ENCODE measurements at places on chromosomes 11 and 22.
A peak's percentile ranks its signal among the peaks of the same experiment; 100 is the strongest.

- DNase-seq: no peak
These were observed 218.0 kb upstream of the PITPNB start for GRCh38 chr22:28137036-28137435.

GRCh38 chr11:16917941-16918340 is 96.3 kb downstream of the PLEKHA7 start:
- DNase-seq: no peak

- DNase-seq: no peak
These were observed 29.4 kb downstream of the APOL1 start for GRCh38 chr22:36282328-36282831.

DNA sequence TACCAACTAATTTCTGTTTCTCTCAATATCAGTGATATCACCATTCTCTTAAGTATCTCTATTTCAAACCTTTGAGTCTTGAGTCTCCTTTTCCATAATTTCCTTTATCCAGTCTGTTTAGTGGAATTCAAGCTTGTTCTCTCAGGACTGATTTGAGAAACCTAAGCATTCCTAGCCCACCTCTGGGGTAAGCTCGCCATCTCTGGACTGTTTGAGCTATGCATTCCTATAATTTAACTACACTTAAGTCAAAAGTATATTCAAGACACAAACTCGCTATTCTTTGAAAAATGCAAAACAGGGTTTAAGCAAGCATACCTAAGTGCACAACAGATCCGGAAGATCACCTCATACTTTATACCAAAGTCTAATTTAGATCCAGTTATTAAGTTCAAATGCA is 2.1 kb upstream of the DLAT start:
- no peak for DNase-seq

DNA sequence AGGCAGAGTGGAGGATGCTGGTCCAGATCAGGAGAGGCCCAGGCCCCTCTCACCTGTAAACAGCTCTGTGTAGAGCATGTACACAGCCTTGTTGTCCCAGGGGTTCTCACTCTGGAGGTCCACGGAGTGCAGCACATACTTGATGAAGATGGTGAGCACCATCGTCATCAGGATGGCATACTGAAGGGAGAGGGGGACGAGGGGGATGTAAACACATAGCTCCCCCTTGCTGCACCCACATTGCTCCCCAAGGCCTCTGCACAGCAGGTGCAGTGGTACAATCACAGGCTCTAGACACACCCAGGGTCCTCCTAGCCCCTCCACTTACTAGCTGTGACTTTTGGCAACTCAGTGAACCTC is 2.9 kb downstream of the SYVN1 start:
- DNase-seq: no peak

GRCh38 chr11:117037975-117038350 is 60.3 kb downstream of the SIK3 start:
- DNase-seq: no peak

- DNase-seq: no peak
These were observed 128.7 kb downstream of the MPPED1 start for GRCh38 chr22:43540529-43540923.

DNA sequence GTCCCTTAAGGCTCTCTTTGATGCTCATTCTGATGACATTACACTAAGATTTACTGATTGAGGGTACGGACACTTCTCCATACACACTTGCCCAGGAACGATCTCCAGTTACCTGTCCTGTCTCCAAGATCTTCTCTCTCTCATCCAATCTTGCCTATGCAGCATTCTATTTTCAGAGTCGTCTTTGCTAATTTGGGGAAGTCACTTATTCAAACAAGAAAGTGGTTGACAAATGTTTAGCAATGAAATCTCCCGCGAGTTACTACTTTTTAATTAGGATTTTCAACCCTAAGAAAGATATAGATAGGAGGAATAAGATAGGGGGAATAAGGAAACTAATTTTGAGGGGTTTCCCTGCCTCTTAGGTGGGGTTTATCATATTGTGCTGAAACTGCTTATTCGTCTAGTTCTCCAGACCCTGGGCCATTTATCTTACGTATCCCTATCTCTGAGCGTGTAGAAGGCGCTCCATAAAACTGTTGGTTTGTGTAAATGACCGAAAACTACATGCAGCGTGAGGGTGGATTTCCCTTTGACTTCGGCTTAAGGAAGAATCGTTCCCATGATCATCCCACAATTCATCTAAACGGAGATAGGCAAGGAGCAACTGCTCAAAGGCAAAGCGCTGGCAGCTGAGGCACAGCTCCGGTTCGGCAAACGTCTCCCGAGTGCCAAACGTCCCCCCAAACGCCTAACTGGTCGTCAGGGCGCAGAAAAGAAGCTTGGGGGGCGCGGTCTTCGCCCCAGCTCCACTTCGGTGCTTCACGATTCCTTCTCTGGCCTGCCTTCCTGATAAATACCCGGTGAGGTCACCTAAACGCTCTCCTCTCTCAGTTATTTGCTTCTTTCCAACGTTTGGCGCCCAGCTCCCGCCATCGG is 804 bp downstream of the APIP start:
- DNase-seq: peak; percentile 27

DNA sequence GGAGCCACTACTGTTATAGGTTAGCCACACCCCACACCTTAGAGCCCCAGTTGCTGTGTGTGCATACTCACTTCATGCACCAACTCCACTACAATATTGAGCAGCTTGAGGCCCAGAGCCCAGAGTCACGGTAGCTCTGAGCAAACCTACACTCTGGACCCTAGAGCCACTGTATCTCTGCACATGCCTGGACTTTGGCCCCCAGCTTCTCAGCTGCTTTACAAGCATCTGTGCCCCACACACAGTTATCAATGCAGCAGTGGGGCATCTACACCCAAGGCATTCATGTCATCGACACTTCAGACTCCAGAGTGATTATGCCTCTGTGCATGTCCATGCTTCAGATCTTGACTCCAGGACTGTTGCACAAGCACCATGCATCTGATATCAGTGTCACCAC is 2.3 kb upstream of the OR5B12 start:
- DNase-seq: no peak
